ENCODE measurements at places on chromosomes 5 and 9.

DNA sequence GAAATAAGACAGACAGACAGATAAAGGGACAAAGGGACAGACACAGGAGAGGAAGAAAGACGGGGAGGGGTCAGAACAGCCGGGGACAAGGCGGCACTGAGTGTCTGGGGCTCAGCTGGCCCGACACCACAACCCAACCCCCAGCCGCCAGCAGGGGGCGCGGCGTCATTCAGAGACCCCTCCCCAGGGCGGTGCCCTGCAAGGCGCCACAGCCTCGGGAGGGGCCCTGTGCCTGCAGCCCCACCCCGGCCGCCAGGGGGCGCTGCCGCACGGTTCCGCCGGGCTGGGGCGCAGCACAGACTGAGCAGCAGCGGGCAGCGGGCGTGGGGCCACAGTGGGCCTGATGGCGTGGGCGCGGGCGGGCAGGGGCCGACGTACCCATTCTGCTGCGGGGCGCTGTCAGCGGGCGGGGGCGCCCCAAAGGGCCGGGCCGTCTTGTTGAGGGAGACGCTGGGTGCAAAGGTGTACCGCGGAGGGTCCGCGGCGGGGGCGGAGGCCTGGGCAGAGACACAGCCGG, 5.9 kb downstream of the PDLIM7 start:
- no peak for DNase-seq

GRCh38 chr9:131238402-131239021, 37.8 kb downstream of the FAM78A start:
- no peak for DNase-seq

DNA sequence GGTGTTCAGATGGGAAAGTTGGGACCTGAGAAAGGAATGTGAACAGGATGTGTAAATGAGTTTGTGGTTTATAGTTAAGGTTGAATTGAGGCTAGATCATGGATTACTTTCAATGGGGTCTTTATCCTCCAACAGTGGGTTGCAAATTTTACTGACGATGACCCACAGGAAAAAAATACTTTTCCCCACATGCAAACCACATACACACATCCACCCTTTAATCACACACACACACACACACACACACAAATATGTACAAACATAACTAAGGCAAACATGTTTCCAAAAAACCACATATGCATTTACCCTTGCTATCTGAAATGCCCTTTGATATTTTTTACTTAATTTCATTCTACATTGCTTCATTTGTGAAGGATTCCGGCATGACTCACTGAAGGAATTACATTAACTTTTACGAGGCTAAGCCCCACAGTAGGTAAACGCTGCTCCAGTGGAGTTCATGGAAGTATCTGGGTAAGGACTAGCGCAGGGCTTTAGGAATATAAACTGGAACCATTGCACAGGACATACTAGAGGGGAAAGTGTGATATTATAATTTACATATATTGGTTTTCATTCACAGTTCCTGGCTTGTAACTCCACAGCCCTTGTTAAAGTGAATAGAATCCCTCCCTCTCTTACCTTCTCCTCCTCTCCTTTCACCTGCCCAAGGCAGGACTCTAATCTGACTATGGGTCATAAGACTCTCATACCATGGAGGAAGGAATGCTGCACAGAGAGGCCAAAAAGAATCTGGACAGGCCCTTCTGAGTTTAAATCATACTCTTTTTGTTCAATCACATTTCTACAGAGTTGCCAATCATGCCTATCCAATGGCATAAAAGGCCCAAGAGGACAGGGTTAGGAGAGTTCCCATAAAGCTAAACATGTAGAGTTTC, 8.5 kb upstream of the SPEF2 start:
- no peak for DNase-seq

- no peak for DNase-seq
Measured at GRCh38 chr9:86868616-86869015, 78.7 kb downstream of the GAS1 start.

GRCh38 chr5:176541338-176542134, 4.3 kb upstream of the RNF44 start:
- no peak for DNase-seq

DNA sequence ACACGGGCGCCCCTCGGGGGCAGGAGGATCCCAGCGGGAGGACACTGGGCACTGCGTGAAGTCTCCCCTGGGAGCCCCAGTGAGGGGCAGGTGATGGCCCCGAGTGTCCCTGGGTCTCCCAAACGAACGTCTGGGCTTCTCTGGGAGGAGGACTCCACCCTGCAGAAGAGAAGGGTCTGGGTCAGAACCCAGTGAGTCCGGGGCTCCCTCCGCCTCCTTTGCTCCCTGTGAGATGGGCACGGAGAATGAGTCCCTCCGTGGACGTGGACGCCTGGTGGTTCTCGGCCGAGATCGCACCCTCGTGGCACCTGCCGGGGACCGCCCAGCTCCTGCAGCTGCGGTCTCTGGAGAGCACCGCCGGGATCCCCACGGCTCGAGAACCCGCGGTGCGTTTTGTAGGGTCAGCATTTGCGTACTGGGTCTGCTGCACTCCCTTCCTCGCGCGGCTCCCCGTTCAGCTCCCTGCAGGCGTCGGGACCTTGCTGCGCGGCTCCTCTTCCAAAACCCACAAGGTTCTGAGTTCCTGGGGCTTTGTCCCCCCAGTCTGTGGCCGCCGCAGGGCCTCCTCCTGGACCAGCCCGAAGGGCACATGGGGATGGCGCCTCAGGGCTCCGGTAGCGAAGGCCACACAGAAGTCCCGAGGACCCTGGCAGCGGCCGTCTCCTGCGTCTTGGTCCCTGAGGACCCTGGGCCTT, 10.2 kb upstream of the CEP72 start:
- peak; percentile 68 for DNase-seq

GRCh38 chr5:11378461-11378860, 525.8 kb downstream of the CTNND2 start:
- no peak for DNase-seq

GRCh38 chr5:86879086-86879485, 261.3 kb downstream of the COX7C start:
- DNase-seq = no peak

All from type B pancreatic cell (in vitro differentiated cells).